Activated naive CD4-positive, alpha-beta T cell treated with anti-CD3 and anti-CD28 coated beads, Interleukin-2, amount 50 U/mL, for 72 hours (primary cell): ENCODE measurements at places on chromosomes 7 and 10.

- no peak for DNase-seq
Measured at GRCh38 chr10:62373639-62373994, 552 bp upstream of the ZNF365 start.

GRCh38 chr10:28478646-28479045, 54.3 kb upstream of the WAC start:
- DNase-seq, result no peak

DNA sequence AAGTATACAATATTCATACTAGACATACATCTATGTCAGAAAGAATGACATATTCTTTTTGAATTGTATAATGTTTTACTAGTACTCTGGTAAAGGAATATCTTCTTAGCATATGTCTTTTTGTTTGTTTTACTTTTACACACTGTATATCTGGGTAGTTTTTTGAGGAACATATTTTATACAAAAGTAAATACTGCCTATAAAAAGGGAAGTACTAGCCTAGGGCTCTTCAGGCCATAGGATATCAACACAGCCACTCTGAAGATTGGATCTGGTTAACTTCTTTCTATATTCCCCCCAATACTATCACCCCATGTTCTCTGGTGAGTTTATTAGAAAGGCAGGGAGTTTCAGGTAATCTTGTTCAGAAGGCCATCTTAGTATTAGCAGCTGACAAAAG, 134.6 kb downstream of the ZNF438 start:
- DNase-seq, result no peak

GRCh38 chr7:15662451-15662850, 24.0 kb downstream of the MEOX2 start:
- no peak for DNase-seq

DNA sequence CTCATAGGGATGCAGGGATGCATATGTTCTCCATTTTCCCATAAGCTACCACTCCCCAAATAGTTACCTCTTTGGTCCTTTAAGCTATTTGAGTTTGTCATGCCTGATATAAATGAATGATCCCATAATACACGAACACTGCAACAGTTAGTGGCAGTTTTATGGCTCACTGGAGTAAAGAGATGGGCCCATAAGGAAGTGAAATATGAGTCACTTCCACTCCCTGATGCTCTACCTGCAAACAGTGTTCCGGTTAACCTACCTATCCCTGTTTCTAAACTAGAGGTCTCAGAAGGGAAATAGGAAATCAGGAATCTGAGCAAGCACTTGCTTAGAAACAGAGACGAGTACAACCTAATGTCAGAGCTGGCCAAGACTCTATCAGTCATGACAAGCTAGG, 71.7 kb downstream of the CALD1 start:
- DNase-seq, result no peak

- peak; percentile 33 for DNase-seq
Measured at GRCh38 chr10:71211053-71211452, 1.3 kb upstream of the UNC5B start.

GRCh38 chr7:157007470-157008066, 2.9 kb downstream of the MNX1 start:
- no peak for DNase-seq

GRCh38 chr7:151851145-151851751, 25.7 kb downstream of the PRKAG2 start:
- peak; percentile 17 for DNase-seq

- DNase-seq, result no peak
Measured at GRCh38 chr7:1189986-1190772, 30.2 kb upstream of the ZFAND2A start.

- DNase-seq, result no peak
Measured at GRCh38 chr7:36763132-36763816, 39.0 kb upstream of the AOAH start.

GRCh38 chr7:109003742-109004141, 434.1 kb downstream of the DNAJB9 start:
- DNase-seq, result no peak

- DNase-seq, result no peak
Measured at GRCh38 chr7:141731476-141732149, 6.5 kb upstream of the SSBP1 start.

DNA sequence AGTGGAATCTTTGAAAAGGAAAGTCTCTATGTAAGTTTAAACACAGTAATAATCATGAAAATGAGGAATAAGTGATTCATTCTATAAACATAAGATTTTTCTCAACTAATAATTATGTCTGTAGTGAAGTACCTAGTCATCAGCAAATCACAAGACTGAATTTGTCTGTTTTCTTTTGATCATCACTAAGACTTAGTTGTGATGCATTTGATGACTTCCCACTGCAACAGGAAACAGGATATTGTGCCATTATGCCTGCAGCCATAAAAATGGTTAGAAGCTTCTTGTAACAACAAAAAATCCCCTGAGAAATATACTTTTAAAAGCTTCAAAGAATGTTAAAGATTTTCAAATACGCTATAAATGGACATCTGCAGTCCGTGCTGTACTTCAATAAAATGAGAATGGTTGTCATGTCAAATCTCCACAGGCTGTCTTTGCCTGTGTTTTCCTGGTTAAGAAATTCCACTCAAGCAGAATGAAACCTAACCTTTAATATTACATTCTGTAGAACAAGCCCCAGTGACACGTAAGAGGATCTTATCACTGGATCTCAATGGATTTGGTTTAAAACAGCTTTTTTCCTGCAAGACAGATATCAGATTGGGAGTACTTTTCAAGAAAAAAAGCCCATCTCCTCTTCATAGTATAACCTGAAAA, 1262.3 kb upstream of the PHF14 start:
- no peak for DNase-seq

DNA sequence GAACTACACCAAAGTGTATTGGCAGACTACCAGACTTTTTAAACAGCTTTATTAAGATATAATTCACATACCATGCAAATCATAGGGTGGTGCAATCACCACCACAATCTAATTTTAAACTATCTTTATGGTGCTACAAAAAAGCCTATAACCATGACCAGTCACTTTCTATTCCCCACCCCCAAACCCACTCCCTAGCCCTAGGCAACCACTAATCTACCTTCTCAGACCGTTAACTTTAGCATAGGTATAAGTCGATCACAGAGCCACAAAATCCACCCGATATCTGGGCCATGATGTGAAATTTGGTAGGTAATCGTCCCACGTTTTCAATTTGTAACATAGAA, 536 bp upstream of the POM121 start:
- DNase-seq, result no peak

- DNase-seq, result no peak
Measured at GRCh38 chr7:38040831-38041230, 120.4 kb downstream of the EPDR1 start.

- DNase-seq, result peak; percentile 74
Measured at GRCh38 chr10:96642973-96643372, 56.2 kb upstream of the TM9SF3 start.

GRCh38 chr10:71038091-71038633, 149.8 kb upstream of the PCBD1 start:
- no peak for DNase-seq

DNA sequence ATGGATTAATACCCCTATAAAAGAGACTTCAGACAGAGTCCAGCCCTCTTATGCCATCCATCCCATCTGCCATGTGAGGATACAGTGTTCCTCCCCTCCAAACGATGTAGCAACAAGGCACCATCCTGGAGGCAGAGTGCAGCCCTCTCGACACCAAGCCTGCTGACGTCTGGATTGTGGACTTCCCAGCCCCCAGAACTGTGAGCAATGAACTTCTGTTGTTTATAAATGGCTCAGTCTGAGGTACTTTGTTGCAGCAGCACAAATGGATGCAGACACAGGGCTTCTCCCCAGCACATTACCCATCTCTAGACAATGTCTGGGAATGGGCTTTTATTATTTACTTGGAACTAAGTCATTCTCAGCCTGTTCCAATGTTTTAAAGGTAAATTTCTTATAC, 195.6 kb downstream of the WDR37 start:
- DNase-seq, result no peak

GRCh38 chr10:13891128-13892000, 304.6 kb downstream of the PRPF18 start:
- peak; percentile 22 for DNase-seq

DNA sequence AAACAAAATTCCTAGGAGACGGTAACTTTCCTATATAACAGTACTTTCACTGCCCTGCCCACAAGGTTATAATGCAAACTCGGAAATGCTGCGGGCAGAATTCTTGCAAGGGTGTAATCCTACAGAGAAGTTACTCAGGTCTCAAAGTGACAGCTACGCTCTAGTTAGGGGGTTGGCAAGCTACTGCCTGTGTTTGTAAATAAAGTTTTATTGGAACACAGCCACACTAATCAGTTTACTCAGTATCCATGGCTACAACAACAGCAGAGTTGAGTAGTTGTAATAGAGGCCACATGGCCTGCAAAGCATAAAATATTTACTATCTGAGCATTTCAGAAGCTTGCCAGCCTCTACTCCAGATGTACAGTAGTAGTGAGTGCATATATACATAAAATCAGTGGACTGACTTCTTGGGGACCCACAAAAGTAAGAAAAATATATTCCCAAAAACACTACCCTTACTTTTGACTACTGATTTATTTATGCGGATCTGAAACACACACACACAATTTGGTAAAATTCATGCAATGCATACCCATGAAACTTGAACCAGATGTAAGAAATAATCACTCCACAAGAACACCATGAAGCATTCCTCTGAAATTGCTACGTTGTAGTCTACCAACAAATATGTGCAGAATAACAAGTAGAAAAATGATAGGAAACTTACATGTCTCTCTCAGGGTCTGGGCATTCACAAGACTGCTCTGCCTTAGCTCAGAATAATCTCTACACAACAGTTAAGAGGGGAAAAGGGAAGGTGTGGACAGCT, 53.0 kb downstream of the SMURF1 start:
- DNase-seq, result no peak

DNA sequence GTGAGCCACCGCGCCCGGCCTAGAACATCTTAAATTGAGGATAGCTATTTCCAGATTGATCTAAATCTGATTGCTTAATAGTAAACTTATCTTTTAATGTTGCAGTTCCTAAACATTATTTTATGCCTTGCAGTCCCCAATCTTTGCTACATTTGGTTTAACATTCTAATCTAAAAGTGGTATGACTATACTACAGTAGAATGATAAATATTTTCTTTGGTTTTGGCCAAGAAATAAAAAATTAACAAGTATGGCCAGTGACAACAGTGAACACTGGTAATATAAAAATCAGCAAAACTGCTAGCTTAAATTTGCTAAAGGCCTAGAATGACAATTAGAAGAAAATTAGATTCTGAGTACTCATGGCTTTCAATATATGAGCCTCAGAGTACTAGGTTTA, 73.5 kb downstream of the CDK6 start:
- DNase-seq, result no peak
